CD8-positive, alpha-beta memory T cell (primary cell): ENCODE measurements at places on chromosomes 16 and 17. TPM values are rescaled to one million over a fixed set of nuclear protein-coding genes. Genes with fewer than 3 reads are reported as not detected.

GRCh38 chr17:68777856-68778694, 176.9 kb upstream of the FAM20A start:
- DNase-seq, result no peak

GRCh38 chr16:55508271-55508921, 476 bp upstream of the LPCAT2 start:
- DNase-seq, result no peak

- no peak for DNase-seq
Observed at GRCh38 chr16:30113031-30113710, at the start of gene GDPD3. TSS of gene GDPD3 (minus strand) at chr16:30113537. CDS start at chr16:30113478, 59 bp downstream.

PLXDC1 gene
- total RNA-seq, result 2.9 TPM

COX6A2 gene
- total RNA-seq, result not detected

MFAP4 gene
- not detected for total RNA-seq
